ENCODE measurements at places on chromosomes 1 and 21.

DNA sequence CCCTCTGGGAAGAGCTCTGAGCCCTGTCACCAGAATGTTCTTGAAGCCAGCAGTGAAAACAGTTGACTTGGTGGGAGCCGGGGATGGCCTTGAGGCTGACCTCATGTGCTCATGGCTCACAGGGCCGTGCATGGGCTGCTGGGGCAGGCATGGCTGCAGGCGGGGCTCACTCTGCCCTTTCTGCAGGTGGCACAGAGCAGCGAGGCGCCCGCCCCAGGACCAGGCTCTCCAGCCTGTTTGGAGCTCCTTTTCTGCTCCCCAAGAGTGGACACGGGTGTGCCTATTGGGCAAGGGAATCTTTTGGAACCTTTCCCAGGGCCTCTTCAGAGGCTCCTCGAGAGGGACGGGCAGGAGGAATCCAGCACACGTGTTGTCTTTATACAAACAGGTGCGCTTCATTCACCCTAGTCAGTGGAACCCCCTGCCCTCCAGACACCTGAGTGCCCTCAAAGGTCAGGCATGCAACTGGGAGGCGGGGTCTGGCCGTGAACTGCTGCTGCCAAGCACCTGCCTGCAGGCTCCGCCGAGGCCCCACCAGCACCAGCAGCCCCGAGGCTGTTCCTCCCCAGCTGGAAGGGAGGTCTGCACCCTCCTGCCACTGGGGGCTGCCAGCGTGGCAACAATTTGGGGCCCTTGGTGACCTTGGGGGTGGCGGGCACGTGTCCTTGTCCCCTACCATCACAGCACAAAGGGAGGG is 2.6 kb upstream of the TTC34 start:
- DNase-seq, result no peak

GRCh38 chr1:34833711-34834110 is 25.8 kb downstream of the SMIM12 start:
- no peak for DNase-seq

- DNase-seq, result no peak
Measured at GRCh38 chr1:167722152-167722869, 529 bp downstream of the MPZL1 start.

GRCh38 chr1:242239398-242239797 is 240.5 kb upstream of the MAP1LC3C start:
- no peak for DNase-seq

- no peak for DNase-seq
Measured at GRCh38 chr1:27143401-27143800, 11.5 kb downstream of the SLC9A1 start.

DNA sequence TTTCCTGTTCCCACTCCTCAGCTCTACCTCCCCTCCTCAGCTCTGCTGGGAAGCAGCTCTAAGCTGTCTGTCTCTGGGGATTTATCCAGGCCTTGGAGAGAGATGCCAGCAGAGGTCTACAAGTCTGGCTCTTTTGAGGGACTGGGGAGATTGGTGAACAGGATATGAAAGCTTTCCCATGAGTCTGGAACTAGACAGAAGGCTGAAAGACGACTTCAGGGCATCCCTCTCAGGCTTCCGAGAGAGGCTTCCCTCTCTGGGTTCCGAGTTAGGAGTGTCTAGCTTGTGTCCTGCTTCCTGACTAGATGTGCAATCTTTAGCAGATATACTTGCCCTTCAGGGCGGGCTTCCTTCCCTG is 733 bp downstream of the TMEM35B start:
- no peak for DNase-seq

DNA sequence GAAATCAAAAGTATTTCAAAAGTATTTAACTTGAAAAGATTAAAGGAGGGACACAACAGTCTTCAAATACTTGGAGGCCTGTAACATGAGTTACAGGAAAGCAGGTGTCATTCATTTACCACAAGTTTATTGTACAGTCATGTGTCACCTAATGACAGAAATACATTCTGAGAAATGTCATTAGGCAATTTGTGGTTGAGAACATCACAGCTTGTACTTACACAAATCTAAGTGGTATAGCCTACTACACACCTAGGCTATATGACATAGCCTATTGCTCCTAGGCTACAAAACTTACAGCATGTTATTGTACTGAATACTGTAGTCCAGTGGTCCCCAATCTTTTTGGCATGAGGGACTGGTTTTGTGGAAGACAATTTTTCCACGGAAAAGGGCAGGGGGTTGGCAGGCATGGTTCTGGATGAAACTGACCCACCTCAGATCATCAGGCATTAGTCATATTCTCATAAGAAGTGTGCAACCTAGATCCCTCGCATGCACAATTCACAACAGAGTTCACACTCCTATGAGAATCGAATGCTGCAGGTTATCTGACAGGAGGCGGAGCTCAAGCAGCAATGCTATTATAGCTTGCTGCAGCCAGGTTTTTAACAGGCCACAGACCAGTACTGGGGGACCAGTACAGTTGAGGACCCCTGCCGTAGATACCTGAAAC is 25.0 kb upstream of the PHTF1 start:
- DNase-seq, result no peak

DNA sequence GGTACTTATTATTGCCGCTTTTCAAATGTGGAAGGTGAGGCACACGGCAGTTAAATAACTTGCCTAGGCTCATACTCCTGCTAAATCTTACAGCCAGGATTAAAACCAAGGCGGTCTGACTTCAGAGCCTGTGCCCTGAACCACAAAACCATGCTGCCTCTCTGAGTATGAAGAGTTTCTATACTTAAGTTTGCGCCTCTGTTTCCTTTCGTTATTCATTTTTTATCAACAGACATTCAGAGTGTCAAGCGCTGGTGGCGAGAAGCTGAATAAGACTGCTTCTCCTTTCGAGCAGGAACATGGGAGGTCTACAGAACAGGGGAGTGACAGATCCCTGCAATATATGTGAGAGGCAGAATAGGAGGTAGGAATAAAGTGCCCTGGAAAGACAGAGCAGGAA is 96.0 kb upstream of the DUSP10 start:
- DNase-seq, result no peak

GRCh38 chr1:15858672-15859372 is 11.3 kb downstream of the SPEN start:
- DNase-seq, result no peak

DNA sequence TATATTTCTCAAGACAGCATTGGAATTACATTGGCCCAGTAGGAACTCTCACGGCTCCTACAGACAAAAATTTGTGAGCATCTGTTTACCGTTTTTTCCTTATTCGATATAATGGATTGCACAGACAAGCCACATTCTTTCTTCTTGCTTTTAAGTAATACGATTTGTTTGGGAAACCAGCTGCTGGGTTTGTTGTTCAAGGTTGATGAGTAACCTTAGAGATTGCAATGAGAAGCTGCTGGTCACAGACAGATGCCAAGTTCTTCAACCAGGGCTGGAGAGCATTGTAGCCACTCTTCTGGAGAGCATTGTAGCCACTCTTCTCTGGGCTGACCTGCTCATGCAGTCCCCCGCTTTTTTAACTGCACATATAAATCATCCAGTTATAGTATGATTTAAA is 1.4 kb upstream of the MIA3 start:
- DNase-seq, result peak; percentile 78

DNA sequence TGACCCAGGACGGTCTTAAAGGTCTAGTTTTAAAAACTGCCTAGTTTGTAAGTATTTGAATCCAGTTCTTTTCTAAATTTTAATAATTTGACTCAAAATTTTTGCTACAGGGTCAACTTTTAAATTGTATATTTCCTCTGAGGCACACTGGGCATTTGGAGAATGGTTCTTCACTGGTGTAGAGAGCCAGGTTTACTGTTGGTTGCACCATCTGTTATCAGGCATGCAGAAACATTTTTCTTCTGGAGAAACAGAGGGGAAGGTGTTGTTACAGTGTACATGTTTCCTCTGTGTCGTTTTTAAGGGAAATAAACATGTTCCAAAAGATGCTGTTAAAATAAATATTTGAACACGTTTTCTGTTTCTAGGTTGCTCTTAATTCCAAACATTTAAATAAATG is 39.0 kb upstream of the RWDD3 start:
- DNase-seq, result no peak

- no peak for DNase-seq
Measured at GRCh38 chr1:42013881-42014470, 95.3 kb upstream of the HIVEP3 start.

DNA sequence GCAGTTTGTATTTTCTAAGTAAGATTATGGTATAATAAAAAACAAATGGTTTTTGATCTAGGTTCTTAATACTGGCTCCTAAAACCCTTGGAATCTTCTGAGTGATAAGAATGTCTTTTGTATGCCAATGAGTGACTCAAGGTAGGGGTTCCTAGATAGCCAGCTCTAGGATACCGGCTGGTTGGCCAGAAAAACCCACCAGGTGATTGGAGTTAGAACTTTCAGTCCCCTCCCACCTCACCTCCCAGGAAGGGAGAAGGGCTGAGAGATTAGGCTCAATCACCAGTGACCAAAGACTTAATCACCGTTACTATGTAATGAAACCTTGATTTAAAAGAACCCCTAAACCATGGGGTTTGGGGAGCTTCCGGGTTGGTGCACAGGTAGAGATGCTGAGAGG is 8.7 kb upstream of the BRDT start:
- no peak for DNase-seq

GRCh38 chr21:37061926-37062592 is 10.8 kb downstream of the PIGP start:
- DNase-seq, result no peak

- DNase-seq, result no peak
Measured at GRCh38 chr21:39197448-39198233, 14.4 kb upstream of the PSMG1 start.

DNA sequence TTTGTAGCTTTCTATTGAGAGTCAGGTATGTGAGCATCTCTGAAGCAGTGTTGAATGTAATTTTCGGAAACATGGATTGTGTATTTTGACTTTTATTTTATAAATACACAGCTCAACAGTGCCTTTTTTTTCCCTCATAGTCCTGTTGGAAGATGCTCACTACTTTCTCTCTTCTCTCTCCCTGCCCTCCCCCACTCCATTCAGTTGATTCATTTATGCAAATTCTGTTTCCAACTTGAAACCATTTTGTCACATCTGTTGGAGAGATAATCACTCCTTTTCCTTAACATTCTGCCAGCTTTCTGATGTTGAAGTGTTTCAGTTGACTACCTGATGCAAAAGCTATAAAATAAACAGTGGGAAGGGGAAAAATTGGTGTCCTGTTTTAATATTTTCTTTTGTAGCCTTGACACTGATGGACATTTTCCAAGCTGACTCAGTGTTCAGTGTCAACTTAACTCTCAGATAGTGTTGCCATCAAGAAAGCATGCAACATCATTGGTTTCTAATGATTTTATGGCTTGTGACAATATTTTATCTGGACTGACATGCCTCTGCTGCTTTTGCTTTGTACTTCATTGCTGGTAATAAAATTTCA is 194.5 kb downstream of the HS2ST1 start:
- no peak for DNase-seq

- DNase-seq, result peak; percentile 42
Measured at GRCh38 chr1:66282343-66282852, 251.6 kb upstream of the SGIP1 start.

- DNase-seq, result no peak
Measured at GRCh38 chr1:93004566-93005251, 43.4 kb upstream of the DIPK1A start.

GRCh38 chr1:199734186-199734585 is 293.3 kb upstream of the NR5A2 start:
- no peak for DNase-seq

GRCh38 chr21:37711286-37711829 is 204.9 kb downstream of the KCNJ6 start:
- DNase-seq, result no peak

DNA sequence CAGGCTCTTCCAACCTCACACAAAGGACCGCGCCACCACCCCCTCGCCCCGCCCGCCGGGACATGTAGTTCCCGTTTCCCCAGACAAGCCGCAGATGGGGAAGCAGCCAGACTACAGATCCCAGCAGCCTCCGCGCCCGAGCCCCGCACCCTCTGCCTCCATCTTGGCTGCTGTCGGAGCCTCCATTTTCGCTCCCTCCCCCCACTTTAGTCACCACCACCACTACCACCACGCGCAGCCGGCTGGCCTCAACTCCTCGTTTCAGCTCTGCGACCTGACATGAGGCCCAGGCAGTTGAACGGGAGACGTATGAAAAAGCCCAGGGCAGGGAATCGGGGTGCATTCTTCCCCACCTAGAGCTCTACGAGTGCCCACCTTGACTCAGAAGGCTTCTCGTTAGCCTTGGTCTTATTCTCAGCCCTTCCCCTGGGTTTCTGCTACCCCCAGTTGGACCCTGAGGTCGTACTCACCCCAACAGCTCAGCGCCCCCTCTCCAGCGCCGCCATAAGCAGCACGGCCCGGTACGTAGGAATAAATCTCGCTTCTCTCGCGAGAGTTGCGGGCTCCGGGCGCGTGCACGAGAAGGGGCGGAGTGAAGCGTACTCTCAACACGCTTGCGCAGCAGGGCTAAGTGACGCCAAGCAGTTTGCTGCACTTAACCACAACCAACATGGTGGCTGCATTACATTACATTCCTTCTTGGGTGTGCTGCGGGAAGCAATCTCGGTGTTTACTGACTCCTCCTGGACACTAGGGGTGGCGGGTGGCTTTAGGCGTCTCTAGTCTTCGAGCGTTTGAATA is at the start of gene CSDE1:
Gene CSDE1 (minus strand): TSS at position 530 of the 801 bp plus-strand sequence. CDS start 18,094 bp downstream, outside the sequence.
- DNase-seq, result peak; percentile 98

- DNase-seq, result peak; percentile 72
Measured at GRCh38 chr1:192147221-192147620, 11.0 kb upstream of the RGS18 start.

DNA sequence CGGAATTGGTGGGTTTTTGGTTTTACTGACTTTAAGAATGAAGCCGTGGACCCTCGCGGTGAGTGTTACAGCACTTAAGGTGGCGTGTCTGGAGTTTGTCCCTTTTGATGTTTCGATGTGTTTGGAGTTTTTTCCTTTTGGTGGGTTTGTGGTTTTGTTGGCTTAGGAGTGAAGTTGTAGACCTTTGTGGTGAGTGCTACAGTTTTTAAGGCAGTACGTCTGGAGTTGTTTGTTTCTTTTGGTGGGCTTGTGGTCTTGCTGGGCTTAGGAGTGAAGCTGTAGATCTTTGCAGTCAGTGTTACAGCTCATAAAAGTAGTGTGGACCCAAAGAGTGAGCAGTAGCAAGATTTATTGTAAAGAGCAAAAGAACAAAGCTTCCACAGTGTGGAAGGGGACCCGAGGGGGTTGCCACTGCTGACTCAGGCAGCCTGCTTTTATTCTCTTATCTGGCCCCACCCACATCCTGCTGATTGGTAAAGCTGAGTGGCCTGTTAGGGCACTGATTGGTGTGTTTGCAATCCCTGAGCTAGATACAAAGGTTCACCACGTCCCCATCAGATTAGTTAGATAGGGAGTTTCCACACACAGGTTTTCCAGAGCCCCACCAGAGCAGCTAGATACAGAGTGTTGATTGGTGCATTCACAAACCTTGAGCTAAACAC is 20.9 kb downstream of the HENMT1 start:
- DNase-seq, result no peak

DNA sequence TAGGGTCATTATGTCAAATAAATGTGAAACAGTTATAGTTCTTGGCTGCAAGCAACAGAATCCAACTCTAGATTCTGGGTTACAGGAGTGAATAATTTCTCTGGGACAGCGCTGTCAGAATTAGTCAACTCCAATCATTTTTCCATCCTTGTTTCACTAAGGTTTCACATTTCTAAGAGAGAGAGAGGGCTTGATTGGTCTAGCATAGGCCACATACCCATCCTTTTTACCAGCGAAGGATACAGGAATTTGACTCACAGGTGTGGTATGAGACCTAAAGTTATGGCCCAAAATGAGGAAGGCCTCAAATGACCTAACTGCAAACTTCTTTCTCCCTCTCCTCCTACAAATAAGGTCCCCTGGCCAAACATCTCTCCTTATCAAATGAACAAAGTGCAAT is 25.5 kb upstream of the RGS8 start:
- no peak for DNase-seq

All from AG04450 (cell line).